Activated CD4-positive, alpha-beta T cell treated with anti-CD3 and anti-CD28 coated beads, Interleukin-2, amount 10 ng/mL, durations not matched to agents 24 days and 14 days (primary cell): ENCODE measurements at places on chromosomes 7 and 10.
A peak's percentile ranks its signal among the peaks of the same experiment; 100 is the strongest.

- peak overlapping the region; percentile 22 for H3K27ac ChIP-seq
- peak; percentile 81 for DNase-seq
Observed at GRCh38 chr10:11631890-11632587, 20.6 kb upstream of the USP6NL start.

DNA sequence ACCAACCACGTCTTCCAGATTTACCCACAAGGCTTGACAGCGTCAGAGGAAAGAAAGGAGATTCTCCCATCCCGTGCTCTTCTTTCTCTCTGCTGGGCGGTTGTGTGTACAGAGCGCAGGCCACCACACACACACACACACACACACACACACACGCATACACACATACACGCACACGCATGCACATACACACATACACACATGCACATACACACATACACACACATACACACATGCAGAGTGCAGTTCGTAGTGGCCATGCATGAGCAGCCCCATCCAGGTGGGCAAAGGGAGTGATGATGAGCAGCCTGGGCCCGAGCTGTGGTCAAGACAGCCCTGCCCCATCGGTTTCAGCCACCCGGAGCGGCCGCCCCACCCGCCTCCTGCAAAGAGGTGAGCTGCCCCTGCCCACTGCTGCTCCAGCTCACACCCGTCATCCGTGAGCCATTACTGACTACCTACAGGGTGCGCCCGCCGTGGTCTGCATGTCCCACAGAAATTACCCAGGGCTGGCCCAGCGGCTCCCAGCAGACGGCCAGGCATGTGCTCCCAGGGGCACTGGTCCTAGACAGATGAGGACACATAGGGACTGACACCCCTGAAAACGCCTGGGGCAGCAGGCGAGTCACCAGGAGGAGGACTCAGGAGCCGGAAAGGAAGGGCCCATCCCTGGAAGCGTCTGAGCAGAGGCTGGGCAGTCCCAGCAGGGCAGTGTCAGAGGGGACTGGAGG, 69.6 kb downstream of the ASB13 start:
- DNase-seq: no peak
- H3K4me1 ChIP-seq: peaks cover 7% of the 10 kb centered on the region
- no peak overlapping the region for H3K27ac ChIP-seq
- peaks cover 8% of the 10 kb centered on the region for H3K27me3 ChIP-seq

- peak overlapping the region; percentile 83 for H3K4me3 ChIP-seq
- H3K27me3 ChIP-seq: no peaks in the 10 kb centered on the region
- peaks cover 92% of the 10 kb centered on the region for H3K4me1 ChIP-seq
- DNase-seq: peak; percentile 74
- peak overlapping the region; percentile 98 for H3K27ac ChIP-seq
- peaks cover 24% of the 10 kb centered on the region for H3K36me3 ChIP-seq
Observed at GRCh38 chr10:80464557-80465450, 10.7 kb downstream of the TSPAN14 start.

DNA sequence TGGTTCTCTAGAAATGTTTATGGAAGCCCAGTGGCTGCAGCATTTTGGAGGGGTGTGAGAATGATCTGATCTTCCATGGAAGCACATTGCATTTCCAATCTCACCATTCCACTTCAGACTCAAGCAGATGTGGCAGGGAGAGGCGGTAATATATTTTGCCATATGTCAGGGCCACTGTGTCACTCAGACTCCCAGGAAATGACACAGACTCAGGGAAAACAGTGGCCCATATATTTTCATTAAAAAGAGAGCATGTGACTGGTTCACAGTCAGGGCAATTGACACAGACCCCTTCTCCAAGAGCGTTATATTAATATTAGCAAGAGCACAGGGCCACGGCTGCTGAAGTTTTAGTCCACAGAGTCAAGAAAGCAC, 149.3 kb upstream of the NRP1 start:
- H3K4me1 ChIP-seq: peaks cover 5% of the 10 kb centered on the region
- DNase-seq: no peak
- H3K36me3 ChIP-seq: no peaks in the 10 kb centered on the region
- H3K27me3 ChIP-seq: peaks cover 5% of the 10 kb centered on the region

DNA sequence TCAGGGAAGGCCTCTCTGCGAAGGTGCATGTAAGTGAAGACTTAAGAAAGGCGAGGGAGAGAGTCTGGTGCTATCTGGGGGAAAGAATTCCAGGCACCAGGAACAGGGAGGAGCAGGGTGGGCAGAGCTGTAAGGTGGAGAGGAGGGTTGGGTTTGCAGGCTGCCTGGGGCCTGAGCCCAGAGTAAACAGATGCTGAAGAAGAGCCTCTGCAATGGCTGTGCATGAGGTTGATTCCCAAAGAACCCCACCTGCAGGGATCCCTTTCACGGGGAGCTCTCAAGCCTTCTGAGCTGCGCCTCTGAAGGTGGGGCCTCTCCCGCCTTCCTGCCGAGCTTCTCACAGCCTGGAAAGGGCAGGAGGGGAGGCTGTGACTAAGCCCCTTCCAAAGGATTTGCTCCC, 115.1 kb downstream of the RNF216 start:
- H3K27ac ChIP-seq: no peak overlapping the region
- peaks cover 11% of the 10 kb centered on the region for H3K36me3 ChIP-seq
- no peaks in the 10 kb centered on the region for H3K27me3 ChIP-seq
- peaks cover 28% of the 10 kb centered on the region for H3K4me1 ChIP-seq
